ENCODE measurements at places on chromosomes 12 and 14.

GRCh38 chr12:55708695-55709233 lies 1.1 kb upstream of the ITGA7 start:
- DNase-seq: peak; percentile 32

DNA sequence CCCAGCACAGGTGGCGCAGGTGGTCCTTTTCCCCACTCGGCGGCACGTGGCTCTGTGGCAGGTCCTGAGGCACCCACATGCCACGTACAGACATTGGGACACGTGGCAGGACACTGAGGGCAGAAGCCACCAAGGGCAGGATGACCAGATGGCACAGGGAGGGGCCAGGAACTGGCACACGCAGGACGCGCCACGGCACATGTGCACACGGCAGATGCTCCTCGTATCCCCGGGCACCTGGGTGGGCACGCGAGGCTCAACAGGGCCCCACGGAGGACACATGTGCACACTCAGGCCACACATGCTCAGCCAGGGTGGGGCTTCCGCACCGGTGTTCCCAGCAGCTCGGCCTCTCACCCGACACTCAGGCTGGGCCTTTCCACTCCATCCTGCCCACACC lies 52.0 kb downstream of the FBRSL1 start:
- DNase-seq: no peak

- DNase-seq: no peak
These were observed 69.6 kb downstream of the ITPK1 start for GRCh38 chr14:93045965-93046704.

GRCh38 chr12:94941440-94941862 lies 62.0 kb downstream of the NDUFA12 start:
- DNase-seq: peak; percentile 47

DNA sequence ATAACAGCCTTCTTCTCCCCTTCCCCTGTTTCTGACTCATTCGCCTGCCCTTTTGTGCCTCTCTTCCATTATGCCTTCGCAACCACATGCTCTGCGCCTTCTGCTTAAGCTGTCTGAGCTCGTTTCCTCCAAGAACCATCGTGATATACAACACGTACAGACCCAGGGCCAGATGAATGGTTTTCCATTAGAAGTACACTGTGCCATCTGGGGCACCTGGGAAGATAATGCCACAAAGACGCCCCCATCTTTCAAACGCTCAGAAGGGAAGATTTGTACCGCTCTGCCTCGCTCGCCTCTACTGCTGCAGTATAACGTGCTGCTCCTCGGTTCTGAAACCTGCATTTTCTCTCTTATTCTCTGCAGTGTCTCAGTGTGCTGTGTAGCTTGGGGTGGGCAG lies 470.9 kb upstream of the STXBP6 start:
- no peak for DNase-seq

GRCh38 chr14:103057028-103057371 lies 349 bp downstream of the CDC42BPB start:
- peak; percentile 67 for DNase-seq

DNA sequence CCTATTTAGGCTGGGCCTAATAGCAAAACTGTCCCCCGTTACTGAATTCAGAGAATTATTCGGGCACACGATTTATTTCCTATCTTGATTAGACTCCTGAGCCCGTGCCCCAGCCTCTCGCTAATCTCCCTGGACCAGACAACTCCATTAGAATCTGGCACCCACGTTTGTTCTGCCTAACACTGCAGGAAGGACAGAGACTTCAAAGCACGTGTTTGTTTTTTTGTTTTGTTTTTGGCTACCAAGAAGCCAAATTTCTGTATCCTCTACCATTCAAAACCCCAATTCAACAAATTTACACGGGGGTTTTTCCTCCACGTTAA lies 4.8 kb downstream of the USP44 start:
- DNase-seq: no peak

- DNase-seq: no peak
These were observed 91.9 kb upstream of the LMNTD1 start for GRCh38 chr12:25644979-25645378.

- DNase-seq: no peak
These were observed 49.2 kb downstream of the SLC35F4 start for GRCh38 chr14:57816568-57817284.

GRCh38 chr12:57435293-57435692 lies 709 bp downstream of the INHBC start:
- DNase-seq: no peak

- no peak for DNase-seq
These were observed at the start of gene GSG1 for GRCh38 chr12:13103391-13104033. TSS of gene GSG1 (minus strand) at chr12:13103667. CDS start at chr12:13103512, 155 bp downstream.

GRCh38 chr14:77099425-77100167 lies 1.5 kb downstream of the CIPC start:
- DNase-seq: no peak

DNA sequence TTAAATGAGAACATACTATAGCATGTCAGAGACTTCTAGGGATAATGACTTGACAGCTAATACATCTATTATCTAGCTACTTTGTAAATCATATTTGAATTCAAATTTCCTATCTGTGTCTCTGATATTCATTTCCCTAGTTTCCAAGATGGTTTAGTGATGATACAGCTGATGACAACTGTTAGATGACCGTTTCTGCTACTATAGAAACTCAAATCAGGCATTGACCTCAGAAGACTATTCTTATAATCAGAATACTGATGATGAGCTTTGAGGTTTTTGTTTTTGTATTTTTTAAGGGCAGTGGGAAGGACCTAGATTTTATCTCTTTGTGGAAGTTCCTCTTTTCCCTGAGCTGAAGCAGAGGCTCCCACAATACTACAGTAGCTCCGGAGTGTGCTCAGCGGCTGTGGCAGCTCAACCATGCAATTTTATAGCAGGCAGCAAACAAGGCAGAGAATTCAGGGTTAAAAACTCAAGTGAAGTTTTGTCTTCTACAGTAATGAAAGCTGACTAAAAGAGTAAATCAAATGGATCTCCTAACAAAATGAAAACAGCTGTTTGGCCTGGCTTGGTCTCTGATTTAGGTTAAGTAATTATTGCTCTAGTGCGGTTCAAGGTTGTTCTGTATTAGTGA lies 145.1 kb downstream of the SLC25A21 start:
- DNase-seq: no peak

- DNase-seq: no peak
These were observed 244.9 kb upstream of the LRIG3 start for GRCh38 chr12:59164991-59165718.

DNA sequence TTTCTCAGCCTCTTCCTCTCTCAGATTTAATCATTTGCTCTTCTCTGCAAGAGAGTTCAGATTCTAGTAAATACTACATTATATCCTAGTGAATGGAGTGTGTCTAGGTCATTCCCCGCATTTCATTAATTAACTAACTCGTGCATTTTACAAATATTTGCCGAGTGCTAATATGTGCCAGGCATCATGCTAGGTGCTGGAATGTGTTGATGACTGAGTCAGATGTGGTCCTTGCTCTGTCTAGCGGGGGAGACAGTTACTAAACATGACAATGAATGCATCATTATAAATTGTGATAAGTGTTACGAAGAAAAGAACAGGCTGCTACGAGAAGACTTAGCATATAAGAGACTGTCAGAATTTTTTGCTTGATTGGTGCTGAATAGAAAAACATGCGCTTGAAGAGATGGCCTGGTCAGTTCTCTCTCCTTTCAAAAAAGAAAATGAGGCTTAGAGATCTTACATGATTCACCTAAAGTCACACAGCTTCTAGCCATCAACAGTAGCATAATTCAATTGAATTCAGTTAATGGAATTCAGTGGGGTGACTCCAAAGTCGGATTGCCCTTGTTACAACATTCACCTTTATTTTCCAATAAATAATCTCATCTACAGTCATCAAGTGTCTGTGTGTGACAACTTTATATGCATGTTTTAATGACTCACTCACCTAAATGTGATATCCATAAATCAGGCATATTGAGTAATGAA lies 48.7 kb upstream of the MAX start:
- no peak for DNase-seq

- DNase-seq: no peak
These were observed 26.2 kb upstream of the GPATCH2L start for GRCh38 chr14:76125511-76125910.

DNA sequence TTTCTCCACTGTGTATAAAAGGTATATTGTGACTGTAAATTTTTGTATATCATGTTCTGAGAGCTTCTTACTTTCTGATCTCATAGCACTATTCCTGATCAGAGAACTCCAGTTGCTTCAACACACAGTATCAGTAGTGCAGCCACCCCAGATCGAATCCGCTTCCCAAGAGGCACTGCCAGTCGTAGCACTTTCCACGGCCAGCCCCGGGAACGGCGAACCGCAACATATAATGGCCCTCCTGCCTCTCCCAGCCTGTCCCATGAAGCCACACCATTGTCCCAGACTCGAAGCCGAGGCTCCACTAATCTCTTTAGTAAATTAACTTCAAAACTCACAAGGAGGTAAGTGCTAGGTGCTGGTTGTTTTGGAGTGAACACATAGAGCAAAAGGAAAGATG lies 30.9 kb downstream of the CKB start:
- no peak for DNase-seq

DNA sequence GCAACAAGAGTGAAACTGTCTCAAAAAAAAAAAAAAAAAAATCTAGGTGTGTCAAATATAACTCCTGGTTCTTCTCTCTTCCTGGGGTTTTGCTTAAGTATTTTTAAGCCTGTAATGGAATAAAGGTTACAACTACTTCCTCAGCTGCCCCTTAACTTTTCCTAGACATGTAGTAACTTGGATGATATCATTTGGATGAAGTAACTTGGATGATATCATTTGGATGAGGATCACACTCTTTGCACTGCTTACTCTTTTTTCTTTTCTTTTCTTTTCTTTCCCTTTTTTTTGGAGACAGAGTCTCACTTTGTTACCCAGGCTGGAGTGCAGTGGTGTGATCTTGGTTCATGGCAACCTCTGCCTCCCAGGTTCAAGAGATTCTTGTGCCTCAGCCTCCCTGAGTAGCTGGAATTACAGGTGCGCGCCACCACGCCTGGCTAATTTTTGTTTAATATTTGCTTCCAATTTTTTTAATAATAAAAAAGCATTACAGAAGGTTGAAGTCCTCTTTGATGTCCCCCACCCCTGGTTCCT lies 775 bp upstream of the FAM186A start:
- no peak for DNase-seq

DNA sequence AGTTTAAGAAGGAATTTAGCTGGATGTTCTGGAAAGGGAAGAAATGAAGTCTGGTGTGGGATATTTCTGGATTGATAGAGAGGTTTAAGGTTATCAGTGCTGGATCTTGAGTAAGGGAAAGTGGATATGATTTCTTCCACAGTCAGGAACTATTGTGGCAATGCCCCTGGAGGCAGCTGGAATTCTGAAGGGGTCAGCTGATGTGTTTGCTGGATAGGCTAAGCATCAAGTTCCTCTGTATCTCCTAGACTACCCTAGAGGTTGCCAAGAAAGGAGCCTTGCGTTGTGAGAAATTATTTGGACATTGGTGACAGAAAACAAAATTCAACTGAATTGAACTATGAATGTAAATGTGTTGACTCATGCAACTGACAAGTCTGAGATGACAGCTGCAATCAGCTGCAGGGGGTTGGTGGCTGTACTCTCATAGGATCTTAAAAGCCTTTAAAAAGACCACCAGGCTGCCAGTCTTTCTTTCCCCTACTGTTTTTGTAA lies 244.4 kb downstream of the ATXN7L3B start:
- no peak for DNase-seq

GRCh38 chr14:69270795-69271708 lies 11.1 kb downstream of the GALNT16 start:
- no peak for DNase-seq

- DNase-seq: peak; percentile 87
These were observed 21.2 kb downstream of the PRPF40B start for GRCh38 chr12:49644620-49644994.

DNA sequence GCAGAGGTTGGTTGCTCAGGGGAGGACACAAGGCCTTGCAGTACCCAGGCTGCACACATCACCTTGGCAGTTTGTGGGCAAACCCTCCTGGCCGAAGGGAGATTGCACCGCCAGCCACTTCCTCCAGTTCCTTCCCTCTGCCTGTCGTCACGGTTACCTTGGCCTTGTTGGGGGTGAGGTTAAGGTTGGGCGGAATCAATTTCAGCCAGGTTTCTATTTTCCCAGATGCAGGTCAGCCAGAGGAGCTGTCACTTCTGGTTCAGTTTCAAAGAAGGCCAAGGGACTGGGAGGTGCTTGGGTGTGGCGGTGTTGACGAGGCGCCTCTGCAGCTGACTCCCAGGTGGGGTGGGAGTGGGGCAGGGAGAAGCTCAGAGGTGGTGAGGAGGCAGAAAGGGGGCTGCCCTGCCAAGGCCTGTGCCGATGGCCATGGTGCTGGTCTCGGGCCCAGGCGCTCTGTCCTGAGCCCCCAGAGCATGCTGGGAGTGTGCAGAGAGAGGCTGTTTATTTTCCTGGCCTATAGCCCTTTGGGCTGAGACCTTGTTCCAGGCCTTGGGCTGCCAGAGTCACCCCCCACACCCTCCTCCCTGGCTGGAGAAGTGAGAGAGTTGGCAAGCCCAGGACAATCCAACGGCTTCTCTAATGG lies 31.4 kb downstream of the JDP2 start:
- peak; percentile 84 for DNase-seq

GRCh38 chr12:24111616-24112015 lies 162.1 kb upstream of the SOX5 start:
- DNase-seq: no peak

GRCh38 chr14:96461950-96462798 lies 40.0 kb upstream of the PAPOLA start:
- DNase-seq: no peak

DNA sequence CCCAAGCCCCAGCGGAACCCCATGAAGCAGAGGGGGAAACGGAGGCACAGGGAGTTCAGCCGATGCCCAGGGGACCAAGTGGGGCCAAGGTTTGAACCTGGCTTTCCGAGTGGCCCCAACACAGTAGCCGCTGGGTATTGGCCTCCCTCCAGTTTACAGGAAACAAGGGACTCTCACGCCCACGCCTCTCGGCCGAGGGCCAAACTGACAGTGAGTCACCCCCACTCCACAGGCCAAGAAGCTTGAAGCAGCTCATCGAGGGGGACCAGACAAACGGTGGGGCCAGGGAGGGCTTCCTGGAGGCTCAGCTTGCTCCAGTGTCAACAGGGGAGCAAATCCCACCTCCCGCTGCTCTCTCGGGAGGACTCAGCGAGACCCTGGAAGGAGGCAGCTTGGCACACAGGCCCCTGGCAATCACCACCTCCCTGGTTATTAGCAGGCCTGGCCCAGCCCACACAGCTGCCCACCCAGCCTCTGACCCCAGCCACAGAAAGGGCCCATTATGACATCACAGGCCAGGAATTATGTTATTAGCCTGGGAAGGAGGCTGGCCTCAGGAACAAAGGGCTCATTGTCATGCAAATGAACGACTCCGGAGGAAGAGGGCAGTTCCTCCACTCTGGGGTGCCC lies 54.6 kb downstream of the NCOR2 start:
- peak; percentile 93 for DNase-seq

- no peak for DNase-seq
These were observed 176.3 kb upstream of the ATP2B1 start for GRCh38 chr12:89884952-89885351.

- no peak for DNase-seq
These were observed 72.0 kb upstream of the SEL1L start for GRCh38 chr14:81605660-81606059.

DNA sequence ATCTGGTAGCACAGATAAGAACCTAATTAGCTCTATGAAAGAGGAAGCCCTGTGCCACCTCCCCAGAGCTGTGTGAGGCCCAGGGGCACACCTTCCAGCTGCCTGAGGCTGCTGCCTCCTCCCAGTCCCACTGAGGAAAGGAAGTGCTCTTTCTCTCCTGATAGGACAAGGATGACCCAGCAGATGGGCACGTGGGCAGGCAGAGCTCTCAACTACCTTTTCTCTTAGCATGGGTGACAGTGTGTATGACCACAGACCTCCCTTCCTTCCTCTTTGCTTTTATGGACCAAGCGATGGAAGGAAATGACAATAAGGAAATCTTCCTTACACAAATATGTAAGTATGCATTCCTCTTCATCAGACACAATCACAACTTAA lies 127.6 kb upstream of the AMIGO2 start:
- no peak for DNase-seq
